ENCODE measurements at places on chromosomes 1 and 21.

DNA sequence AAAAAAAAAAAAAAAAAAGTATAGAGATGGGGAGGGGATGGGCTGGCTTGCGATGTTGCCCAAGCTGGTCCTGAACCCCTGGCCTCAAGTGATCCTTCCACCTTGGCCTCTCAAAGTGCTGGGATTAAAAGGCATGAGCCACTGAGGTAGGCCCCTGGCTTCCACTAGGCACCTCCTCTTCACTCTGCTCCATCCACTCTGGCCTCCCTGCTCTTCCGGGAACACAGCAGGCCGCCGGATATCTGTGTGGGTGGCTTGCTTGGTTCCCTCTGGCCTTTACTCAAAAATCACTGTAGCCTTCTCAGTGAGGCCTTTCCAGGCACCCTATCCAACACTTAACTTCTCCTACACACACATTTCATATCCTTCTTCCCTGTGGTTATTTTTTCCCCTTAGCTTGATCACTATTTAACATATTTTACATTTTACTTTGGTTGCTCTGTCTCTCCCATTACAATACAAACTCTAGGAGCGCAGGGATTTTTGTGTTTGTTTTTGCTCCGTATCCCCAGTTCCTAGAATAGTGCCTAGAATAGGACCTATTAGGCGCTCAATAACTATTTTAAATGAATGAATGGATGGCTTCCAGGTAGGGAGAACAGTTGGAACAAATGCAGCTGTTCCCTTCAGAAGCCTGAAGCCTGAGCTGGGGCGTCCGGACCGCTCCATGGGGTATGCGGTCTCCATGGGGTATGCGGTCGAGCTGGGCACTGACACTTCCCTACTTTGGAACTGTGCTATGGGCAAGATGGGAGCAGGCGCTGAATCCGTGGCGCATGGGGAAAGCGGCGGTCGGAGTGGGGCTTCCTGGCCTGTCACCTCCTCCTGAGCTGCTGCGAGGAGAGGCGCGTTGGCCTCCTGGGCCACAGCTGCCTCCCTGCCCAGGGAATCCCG, 46.7 kb downstream of the H3-3A start:
- DNase-seq, result no peak

- no peak for DNase-seq
These were observed 8.8 kb upstream of the CEP85 start for GRCh38 chr1:26225033-26225831.

- DNase-seq, result no peak
These were observed 156.1 kb downstream of the KIF26B start for GRCh38 chr1:245310571-245311531.

- DNase-seq, result no peak
These were observed 70.7 kb downstream of the SCMH1 start for GRCh38 chr1:41171266-41171874.

DNA sequence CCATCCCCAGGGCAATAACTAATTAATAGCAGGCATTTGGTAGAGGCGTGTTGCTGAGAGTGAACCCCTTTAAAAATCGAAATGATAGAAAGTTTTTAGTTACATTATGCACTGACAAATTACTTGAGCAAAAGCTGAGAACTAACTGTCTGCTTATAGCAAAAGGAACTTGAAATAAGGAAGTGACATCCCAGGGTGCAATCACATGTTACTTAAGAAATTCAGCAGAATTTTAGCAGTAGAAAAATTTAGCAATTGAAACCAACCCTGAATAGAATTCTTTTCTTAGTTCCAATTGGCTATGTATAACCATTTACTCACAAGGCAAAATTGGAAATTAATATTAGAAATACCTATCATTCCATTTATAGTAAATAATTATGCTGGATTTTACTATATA, 139.5 kb upstream of the SAMSN1 start:
- no peak for DNase-seq

DNA sequence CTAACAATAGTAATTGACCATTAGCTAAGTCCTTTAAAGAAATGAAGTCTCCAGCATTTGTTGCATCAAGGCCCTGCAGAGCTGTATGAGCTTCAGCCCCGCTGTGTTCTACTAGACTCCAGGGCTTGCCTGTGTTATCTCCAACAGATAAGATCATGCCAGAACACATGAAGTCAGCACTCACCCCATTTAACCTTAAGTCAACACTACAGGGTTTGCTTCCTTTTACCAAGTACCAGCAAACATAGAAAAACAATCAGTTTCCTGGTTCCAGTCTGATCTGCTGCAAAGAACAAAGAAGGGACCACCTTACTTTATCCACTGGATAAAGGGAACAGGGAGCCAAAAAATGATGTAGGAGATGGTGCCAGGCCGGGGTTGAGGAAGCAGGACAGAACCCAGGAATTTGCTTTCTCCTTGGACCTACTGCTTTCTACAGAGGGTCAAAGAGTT, 41.3 kb upstream of the ENAH start:
- DNase-seq, result no peak

DNA sequence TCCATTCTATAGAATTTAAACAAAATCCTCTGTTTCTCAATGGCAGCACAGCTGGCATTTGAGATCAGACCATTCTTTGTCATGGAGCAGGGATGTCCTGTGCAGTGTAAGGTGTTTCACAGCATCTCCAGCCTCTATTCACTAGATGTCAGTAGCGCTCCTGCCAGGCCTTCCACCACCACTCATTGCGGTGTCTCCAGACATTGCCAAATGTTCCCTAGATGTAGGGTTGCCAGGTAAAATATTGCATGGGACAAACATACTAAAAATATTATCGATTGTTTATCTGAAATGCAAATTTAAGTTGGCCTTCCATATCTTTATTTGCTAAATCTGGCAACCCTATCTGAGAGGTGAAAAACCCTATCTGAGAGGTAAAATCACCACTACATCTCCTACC, 11.7 kb downstream of the ITLN2 start:
- no peak for DNase-seq

DNA sequence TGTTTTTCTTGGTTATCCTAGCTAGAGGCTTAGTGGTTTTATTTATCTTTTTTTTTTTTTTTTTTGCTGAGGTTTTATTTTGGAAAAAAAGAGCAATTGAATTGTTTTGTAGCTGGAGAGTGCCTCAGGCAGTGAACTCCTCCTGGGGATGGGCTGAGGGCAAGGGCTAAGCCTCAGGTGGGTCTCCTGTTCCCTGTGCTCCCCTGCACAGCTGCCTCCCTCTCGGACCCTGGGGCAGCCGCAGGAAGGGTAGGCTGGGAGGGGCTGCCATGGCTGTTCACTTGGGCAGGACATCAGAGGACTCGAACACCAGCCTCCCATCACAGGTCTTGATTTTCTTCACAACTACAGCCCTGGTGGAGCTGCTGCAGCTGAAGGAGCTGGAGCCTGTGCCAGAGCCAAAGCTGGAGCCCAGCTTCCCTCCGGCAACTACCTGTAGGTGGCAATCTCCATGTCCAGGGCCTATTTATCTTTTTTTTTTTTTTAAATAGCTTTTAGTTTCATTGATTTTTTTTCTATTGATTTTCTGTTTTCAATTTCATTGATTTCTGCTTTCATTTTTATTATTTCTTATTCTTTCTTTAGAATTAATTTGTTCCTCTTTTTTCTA, 28.9 kb downstream of the LEPR start:
- no peak for DNase-seq

DNA sequence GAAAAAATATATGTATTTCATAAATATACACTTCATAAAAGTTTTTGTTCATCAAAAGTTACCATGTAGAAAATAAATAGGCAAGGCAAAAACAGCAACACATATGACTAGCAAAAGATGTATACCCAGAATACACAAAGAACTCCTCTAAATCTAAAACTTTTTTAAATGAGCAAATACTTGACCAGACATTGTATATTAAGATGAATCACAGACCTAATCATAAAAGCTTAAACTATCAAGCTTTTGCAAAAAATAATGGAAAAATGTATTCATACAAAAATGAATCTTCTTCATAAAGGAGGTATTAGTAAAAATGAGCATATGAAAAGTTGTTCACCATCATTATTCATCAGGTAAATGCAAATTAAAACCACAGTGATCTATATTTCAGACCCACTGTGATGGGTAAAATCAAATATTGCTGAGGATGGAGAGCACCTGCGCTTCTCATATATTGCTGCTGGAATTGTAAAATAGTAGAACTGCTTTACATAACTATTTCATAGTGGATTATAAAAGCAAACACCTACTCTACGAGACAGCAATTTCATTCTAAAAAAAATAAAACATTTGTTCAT, 78.3 kb upstream of the RGS1 start:
- DNase-seq, result no peak

DNA sequence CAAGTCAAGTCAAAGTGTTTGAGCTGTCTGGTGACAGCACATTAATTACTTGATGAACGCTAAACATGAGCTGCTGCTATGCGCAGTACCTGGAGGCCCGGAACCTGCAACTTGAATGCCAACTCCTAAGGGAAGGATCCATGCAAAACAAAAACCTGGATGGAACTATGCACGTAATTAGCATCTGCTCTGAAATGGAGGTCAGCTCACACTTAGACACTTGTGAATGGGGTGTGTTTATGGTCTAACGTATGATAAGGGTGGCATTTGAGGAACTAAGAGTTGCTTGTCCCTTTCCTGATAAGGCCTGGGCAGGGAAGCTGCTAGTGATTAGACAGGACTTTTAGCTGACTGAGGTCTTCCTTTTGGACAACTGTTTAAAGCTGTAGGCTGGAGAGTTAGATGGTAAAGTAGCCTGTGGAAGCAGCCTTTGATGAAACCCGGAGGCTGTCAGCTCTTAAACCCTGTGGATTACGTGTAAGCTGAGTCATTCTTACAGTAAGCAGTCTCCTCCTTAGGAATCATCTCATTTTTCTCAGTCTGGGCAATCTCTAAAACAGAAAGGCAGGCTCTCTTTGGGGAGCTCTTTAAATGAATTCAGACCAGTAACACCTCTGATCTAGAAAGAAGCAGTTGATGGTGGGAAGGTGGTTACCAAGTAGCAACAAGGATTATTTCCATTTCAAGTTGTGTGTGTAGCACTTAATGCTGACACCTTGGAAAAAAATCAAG, 6.8 kb downstream of the TENT5C start:
- no peak for DNase-seq

GRCh38 chr1:225435957-225436392, 8.1 kb upstream of the LBR start:
- no peak for DNase-seq

- DNase-seq, result no peak
These were observed 30.6 kb downstream of the RGS2 start for GRCh38 chr1:192839162-192840066.

GRCh38 chr1:203631349-203631748, 4.7 kb downstream of the ATP2B4 start:
- no peak for DNase-seq

DNA sequence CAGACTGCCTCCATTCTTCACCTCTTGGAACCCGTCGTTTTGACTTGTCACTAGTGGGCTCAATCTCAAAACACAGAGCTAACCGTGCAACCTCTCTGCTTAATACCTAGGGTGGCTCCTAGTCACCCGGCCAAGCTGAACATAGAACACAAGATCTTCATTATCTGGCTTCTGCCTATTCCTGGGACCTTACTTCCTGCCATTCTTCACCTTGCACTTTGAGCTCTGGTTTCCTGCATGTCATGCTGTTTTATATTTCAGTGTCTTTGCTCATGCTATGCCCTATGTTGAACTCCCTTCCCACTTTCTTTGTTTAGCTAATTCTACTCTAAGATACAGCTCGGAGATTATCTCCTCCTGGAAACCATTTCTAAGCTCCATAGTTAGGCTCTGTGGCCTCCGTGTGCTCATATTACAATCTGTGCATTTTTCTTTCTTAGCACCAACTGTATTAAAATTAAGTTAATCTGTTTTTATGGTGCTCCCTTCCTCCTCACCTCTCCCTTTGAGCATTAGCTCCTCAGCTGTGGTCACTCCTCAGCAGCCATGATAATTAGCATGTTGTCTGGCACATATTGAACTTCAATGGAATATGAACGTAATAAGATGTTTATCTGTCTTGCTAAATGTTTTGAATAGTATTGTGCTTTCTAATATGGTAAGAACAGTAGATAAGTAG, 13.1 kb downstream of the GPSM2 start:
- no peak for DNase-seq

- no peak for DNase-seq
These were observed 12.7 kb upstream of the ZMYM6 start for GRCh38 chr1:35044431-35044830.

DNA sequence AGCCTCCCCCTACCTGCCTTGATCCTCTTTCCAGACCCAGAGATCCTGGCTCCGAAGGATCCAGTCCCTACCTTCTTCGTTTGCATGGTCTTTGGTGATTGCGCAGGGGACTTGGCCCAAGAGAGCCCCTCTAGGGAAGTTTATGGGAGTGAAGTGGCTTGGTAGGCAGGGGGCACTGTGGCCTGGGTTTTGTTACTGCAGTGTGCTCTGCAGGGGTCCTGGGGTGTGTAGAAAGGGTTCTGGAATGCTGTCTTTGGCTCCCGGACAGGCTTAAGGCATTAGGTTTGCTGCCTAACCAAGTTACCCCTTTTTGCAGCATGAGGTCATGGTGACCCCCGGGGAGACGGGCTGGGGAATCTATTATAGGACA, 3.8 kb downstream of the ATP8B2 start:
- DNase-seq, result no peak

GRCh38 chr21:20215959-20216358, 782.2 kb upstream of the NCAM2 start:
- DNase-seq, result no peak

DNA sequence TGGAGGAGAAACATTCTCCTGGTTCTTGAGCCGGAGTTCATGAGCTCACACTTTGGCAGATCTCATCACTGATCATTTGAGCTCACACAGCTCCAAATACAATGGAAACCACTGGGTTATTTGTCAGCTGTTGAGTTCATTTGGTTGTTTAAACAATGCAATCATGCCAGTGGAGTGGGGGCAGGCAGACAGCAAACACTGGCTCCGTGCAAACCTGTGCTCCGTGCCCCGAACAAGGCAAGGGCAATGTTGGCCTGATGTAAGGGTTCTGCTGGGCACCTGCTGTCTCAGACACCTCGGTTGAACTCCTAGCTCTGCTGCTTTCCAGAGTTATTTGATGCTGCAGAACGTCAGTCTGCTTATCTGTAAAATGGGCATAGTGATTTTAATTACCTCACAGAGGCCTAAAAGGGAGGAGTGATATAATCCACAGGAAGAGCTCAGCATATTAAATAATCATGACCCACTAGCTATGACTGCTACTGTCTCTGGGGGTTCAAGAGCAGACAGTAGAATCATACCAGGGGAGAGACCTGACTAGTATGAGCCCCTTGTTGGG, 20.0 kb upstream of the CLIC6 start:
- no peak for DNase-seq

- DNase-seq, result no peak
These were observed 97.8 kb downstream of the ZFYVE9 start for GRCh38 chr1:52239708-52240001.

- no peak for DNase-seq
These were observed 49.7 kb downstream of the TRABD2B start for GRCh38 chr1:47947531-47947930.

GRCh38 chr1:236663934-236664333, 22.4 kb upstream of the ACTN2 start:
- DNase-seq, result no peak

- DNase-seq, result no peak
These were observed 8.9 kb downstream of the LRRC8C start for GRCh38 chr1:89641781-89642180.

GRCh38 chr21:36291509-36291908, 28.5 kb upstream of the MORC3 start:
- DNase-seq, result no peak

GRCh38 chr1:157110003-157110402, 10.4 kb upstream of the ETV3L start:
- DNase-seq, result no peak

All from stimulated activated CD4-positive, alpha-beta T cell treated with anti-CD3 and anti-CD28 coated beads, Interleukin-1b, Interleukin-23, amount 100 ng/mL, for 1 hour (primary cell).